Epithelial cell of alveolus of lung (primary cell): ENCODE measurements at places on chromosomes 12 and 14. TPM values are rescaled to one million over a fixed set of nuclear protein-coding genes. Genes with fewer than 3 reads are reported as not detected.

Gene RNASE8
- total RNA-seq, result not detected in 2 replicates

Gene LRRC9
- total RNA-seq, result not detected in 2 replicates

Gene DGKA
- total RNA-seq, result 14.8 and 31.3 TPM in 2 replicates

Gene RASSF3
- 15.3 and 19.1 TPM in 2 replicates for total RNA-seq

Gene SIX6
- total RNA-seq, result not detected in 2 replicates

Gene ISCA2
- total RNA-seq, result 24.2 and 28.0 TPM in 2 replicates

Gene LGR5
- total RNA-seq, result not detected in 2 replicates

Gene RPGRIP1
- total RNA-seq, result under 0.01 TPM in 1 of 2 replicates, not detected in the other

Gene PLBD2
- 39.2 and 68.9 TPM in 2 replicates for total RNA-seq

Gene NTS
- 0.91 TPM in 1 of 2 replicates, not detected in the other for total RNA-seq

Gene DAO
- not detected in 2 replicates for total RNA-seq

Gene BCDIN3D
- total RNA-seq, result 2.6 and 4.2 TPM in 2 replicates

Gene SALL2
- 8.5 and 42.6 TPM in 2 replicates for total RNA-seq

Gene DLK1
- total RNA-seq, result 1.7 TPM in 1 of 2 replicates, not detected in the other

Gene CRIP2
- total RNA-seq, result 117 and 172 TPM in 2 replicates

Gene SPPL3
- total RNA-seq, result 8.3 and 15.3 TPM in 2 replicates

Gene PITPNM2
- total RNA-seq, result 2.5 and 13.9 TPM in 2 replicates

Gene PZP
- under 0.01 TPM in 1 of 2 replicates, not detected in the other for total RNA-seq

Gene AQP6
- not detected in 2 replicates for total RNA-seq

Gene SYNDIG1L
- 0.13 and 2.5 TPM in 2 replicates for total RNA-seq

Gene FICD
- total RNA-seq, result 1.8 and 5.7 TPM in 2 replicates

Gene SMIM41
- 0.13 and 50.8 TPM in 2 replicates for total RNA-seq

Gene PMCH
- not detected in 2 replicates for total RNA-seq
